Fibroblast of the conjunctiva (primary cell): ENCODE measurements at places on chromosomes 1 and 21.
A peak's percentile ranks its signal among the peaks of the same experiment; 100 is the strongest.

GRCh38 chr21:25234857-25235801 lies 372.2 kb downstream of the MRPL39 start:
- no peak for DNase-seq

GRCh38 chr1:179187043-179187442 lies 42.4 kb downstream of the ABL2 start:
- DNase-seq = no peak

DNA sequence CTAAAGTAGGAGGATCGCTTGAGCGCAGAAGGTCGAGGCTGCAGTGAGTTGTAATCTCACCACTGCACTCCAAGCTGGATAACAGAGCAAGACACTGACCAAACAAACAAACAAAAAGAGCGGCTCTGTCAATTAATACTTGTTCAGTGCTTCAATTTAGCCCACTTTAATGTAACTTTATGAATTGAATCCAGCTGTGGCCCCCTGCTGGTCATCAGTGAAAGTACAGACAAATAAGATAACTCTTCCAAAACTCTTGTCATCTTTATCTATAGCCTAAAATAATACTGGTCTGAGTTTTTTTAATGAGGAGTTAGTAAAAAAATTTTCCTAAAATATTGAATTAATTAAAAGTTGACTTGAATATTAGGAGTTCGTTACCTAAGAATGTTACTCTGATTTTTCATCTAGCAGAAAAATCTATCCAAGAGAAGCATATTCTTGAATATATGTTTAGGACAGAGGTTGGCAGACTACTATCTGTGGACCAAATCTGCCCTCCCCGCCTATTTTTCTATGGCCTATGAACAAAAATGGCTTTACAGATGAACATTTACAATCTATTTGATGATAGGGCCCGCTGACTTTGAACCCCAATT lies 26.1 kb downstream of the ATP5PF start:
- DNase-seq = peak; percentile 31

- no peak for DNase-seq
These were observed 402.2 kb downstream of the SMYD3 start for GRCh38 chr1:246104927-246105326.

DNA sequence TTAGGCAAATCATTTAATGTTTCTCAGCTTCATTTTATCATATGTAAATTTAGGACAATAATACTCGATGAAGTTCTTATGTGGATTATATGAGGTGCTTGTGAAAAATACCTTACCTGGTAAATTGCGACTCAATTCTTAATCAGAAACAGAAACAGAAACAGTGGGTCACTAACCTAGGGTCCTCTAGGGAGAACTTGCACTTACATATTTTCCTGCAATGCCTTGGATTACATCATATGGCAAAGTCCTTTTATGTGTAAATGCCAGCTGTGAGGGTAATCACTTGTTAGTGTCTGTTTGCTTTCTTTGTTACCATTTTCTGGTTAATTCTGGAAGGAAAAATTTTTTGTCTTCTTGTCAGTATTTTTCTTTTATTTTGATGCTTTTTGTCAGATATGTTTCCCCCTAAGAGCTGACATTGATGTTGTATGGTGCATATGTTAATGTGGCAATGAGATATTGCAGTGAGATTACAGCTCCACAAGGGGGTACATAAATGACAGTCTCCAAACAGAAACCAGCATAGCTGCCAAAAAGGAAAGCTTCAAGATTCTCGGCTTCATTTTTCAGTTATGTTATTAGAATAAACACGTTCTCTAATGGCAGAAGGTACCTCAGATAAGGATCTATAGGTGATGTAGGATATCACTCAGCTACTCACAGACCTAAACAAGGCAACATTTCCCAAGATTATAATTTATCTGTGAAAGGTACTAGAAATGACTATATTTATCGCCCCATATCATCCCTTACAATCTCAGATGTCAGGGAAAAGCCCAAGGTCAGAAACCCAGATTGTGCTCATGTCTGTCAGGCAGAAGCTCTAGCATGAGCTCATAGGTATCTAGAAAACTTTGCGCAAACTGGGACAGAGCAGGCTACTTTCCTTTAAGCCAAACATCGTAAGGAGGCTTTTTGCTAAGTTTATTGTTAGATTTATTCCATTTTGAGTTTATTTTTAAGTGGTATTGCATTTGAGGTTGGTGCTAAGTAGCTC lies 119.9 kb downstream of the FASLG start:
- DNase-seq = peak; percentile 13

DNA sequence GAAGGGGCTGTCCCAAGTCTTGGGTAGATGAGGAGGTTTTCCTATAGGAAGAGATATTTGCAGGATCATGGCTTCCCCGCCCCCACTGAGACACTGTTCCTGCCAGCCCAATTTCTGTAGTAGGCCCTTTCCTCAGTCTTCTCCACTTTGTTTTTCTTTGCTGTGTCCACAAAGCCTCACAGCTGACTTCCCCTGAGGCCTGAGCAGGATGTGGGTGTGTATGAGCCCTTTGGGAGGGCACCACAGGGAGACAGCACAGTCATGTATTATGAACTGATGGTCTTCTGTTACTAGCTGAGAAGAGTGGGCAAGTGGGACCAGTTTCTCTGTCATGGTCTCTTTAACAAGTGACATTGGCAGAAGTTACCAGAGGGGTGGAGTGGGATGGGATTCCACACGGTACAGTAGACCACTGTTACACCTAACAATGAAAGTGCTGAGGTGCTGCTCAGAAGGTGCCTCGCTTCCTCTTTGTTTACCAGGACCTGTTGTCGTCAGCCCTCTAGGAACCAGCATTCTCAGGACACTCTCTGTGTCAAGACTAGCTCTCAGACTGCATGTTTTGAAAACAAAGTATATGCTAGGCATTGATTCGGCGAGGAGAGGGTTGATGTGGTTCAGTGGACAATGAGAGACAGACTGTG lies 253.8 kb upstream of the HOOK1 start:
- no peak for DNase-seq

GRCh38 chr1:164101802-164102201 lies 457.2 kb upstream of the PBX1 start:
- no peak for DNase-seq

DNA sequence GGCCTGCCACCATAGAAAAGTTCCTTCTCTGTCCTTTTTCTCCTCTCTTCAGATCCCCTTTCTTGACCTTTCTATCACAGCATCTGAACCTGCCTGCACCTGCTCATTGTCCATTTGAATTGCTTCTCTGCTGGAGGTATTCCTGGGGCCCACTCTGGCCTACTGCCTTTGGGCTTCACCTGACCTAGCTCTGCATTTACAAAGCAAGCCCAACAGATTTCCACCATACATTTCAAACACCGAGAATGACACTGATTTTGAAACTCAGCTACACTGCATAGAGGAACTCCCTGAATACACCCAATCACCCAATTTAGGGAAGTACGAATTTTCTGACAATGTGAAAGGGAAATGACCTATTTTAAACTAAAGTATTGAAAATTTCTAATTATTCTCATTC lies 284.5 kb upstream of the USP25 start:
- no peak for DNase-seq

DNA sequence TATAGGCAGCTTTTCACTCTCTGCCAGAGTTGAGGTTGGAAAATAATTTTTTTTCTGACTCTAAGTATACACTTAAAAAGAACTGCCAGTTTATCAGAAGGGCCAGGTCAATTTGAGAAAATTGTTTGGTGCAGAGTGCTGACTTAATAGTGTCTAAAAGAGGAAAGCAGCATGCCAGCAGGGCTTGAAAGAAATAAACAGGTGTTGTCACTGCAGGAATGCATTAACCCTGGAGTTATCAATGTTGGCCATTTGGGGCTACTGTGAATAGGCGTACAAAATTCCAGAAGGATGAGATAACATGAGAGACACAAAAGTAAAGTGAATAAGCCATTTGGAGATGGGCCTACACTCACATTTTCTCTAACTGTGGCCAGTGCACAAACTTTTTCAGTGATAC lies 220.6 kb upstream of the PLD5 start:
- DNase-seq = no peak

DNA sequence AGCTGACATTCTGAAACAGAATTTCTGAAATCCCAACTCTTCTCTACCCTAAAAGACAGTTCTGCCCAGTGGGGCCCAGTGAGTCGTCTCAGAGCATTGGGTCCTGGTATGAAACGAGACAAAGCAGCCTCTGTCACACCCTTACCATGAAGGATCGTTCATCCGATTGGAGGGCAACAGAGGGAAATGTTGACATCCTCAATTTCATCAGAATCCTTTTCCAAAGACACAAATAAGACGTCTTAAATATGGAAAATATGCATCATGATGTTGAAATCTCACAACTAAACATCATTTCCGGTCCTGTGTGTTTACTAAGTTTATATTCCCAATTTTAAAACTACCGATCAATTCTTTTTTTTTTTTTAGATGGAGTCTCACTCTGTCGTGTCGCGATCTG lies 112.1 kb upstream of the SLC45A1 start:
- no peak for DNase-seq
